ENCODE measurements at places on chromosomes 16 and 17.

DNA sequence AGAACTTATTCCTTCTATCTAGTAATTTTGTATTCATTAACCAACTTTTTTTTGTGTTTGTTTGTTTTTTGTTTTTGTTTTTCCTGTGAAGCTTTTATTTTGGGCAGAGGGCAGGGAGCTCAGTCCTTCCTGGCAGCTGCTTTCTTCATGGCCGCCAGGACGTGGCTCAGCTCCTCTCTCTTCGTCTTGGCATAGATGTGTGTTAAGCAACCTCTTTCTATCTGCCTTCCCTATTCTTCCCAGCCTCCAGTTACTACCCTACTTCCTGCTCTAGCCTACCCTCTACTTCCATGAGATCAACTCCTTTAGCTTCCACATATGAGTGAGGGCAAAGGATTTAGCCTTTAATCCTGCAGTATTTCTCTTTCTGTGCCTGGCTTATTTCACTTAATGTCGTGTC, 8.2 kb upstream of the BRD7 start:
- DNase-seq = no peak

- no peak for DNase-seq
These were observed 94.5 kb downstream of the MARF1 start for GRCh38 chr16:15548482-15548891.

DNA sequence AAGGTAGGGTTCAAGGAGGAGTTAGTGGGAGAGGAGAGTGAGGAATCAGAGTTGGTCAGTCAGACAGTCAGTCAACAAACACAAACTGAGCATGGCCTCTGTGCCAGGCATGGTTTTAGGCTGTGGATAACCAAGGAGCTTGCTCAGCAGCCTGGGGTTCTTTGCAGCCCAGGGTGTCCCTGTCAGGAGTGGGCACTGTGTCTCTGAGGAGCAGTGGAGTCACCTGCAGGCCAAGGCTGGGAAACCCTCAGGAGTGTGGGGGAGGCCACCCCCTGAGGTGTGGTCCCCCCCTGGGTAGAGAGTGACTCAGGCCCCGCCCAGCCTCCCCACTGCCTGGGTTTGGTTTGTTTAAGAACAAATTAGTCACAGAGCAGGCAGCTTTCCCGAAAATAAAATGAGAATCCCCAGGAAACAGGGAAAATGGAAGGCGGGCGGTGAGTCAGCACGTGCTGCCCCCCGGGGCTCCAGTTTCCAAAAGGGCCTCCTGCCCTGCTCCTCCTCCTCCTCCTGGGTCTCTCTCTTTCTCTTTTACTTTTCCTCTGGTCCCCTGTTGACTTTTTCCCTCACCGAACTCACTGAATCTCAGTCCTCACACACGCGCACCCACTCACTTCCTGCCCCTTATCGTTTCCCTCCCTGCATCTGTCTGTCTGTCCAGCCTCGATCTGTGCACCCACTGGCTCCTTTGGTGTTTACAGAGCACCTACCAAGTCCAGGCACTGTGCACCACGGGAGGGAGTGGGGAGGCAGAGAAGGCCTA, 44.3 kb downstream of the SOCS3 start:
- peak; percentile 31 for DNase-seq

GRCh38 chr17:74919440-74920305, 3.4 kb downstream of the USH1G start:
- no peak for DNase-seq

- DNase-seq = no peak
These were observed 13.1 kb upstream of the C16orf87 start for GRCh38 chr16:46843898-46844642.

GRCh38 chr17:63609816-63610573, 9.3 kb downstream of the TACO1 start:
- DNase-seq = no peak
